ENCODE measurements at places on chromosomes 4 and X.
A peak's percentile ranks its signal among the peaks of the same experiment; 100 is the strongest.

DNA sequence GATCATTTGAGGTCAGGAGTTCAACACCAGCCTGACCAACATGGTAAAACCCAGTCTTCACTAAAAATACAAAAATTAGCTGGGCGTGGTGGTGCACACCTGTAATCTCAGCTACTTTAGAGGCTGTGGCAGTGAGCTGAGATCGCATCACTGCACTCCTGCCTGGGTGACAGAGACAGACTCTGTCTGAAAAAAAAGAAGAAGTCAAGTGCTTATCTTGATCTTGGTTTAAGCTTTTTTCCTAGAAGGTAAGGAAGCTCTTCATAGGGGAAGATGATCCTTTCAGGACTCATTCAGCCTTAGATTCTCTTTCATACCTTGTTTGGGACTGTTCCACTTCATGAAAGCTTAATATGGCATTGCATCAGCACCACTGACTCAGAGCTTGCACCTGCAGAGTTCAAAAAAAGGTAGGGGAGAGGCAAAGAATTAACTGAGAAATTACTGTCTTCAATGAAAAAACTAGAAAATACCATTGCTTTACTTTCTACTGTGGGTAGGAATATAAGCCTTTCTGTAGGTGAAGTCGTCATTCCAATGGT lies 70.8 kb upstream of the EPGN start:
- H3K27ac ChIP-seq = no peak overlapping the region
- peaks cover 12% of the 10 kb centered on the region for H3K4me1 ChIP-seq
- no peaks in the 10 kb centered on the region for H3K27me3 ChIP-seq
- DNase-seq = no peak

- no peaks in the 10 kb centered on the region for H3K27me3 ChIP-seq
- H3K4me3 ChIP-seq = no peak overlapping the region
- H3K27ac ChIP-seq = no peak overlapping the region
- no peak for DNase-seq
- H3K4me1 ChIP-seq = no peaks in the 10 kb centered on the region
Measured at GRCh38 chrX:22666441-22666840, 333.3 kb upstream of the DDX53 start.

DNA sequence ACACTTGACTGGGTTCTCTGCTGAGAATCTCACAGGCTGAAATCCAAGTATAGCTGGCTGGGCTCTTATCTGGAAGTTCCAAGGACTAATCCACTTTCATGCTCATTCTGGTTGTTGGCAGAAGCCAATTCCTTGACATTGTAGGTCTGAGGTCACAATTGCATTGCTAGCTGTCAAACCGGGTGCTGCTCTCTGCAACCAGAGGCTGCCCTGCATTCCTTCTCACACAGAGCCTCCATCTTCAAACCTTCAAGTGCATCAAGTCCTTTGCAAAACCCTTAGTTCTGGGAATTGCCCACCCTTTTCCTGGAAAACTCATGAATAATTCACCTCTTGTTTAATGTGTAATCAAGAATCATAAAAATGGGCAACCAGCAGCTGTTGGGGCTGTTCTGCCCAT lies 404.2 kb downstream of the KCNIP4 start:
- no peaks in the 10 kb centered on the region for H3K27me3 ChIP-seq
- no peaks in the 10 kb centered on the region for H3K36me3 ChIP-seq
- DNase-seq = no peak
- no peak overlapping the region for H3K27ac ChIP-seq

GRCh38 chr4:48945981-48946380 lies 39.4 kb upstream of the OCIAD2 start:
- DNase-seq = no peak
- peaks cover 7% of the 10 kb centered on the region for H3K4me1 ChIP-seq
- H3K27ac ChIP-seq = no peak overlapping the region
- no peaks in the 10 kb centered on the region for H3K36me3 ChIP-seq
- peaks cover 14% of the 10 kb centered on the region for H3K27me3 ChIP-seq

DNA sequence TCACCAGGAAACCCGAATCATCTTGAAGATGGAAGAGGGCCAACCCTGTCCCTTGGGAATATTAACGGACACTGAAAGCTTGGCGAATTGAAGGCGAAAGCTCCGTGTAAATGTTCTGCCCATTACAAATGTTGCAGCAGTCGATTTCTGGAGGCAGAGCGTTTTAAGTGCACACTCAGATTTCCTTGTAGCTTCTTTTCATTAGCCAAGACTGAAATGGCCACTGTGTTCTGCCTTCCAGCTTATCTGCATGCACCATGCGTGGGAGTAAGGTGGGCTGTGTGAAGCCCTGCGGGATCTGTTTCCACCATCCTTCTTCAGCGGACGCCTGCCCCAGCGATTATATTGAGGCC lies 1.3 kb downstream of the SMIM20 start:
- H3K4me1 ChIP-seq = peaks cover 23% of the 10 kb centered on the region
- peak overlapping the region; percentile 73 for H3K4me3 ChIP-seq
- H3K27ac ChIP-seq = peak overlapping the region; percentile 84
- no peak for DNase-seq

GRCh38 chr4:122170775-122171174 lies 18.6 kb downstream of the BLTP1 start:
- peaks cover 31% of the 10 kb centered on the region for H3K36me3 ChIP-seq
- no peak overlapping the region for H3K27ac ChIP-seq
